BJ (cell line): ENCODE measurements at places on chromosomes 3 and 15. TPM values are rescaled to one million over a fixed set of nuclear protein-coding genes. Genes with fewer than 3 reads are reported as not detected.

GRCh38 chr15:46461416-46461815 lies 826.6 kb downstream of the SQOR start:
- DNase-seq: no peak

- DNase-seq: no peak
Measured at GRCh38 chr3:79820089-79820488, 52.3 kb upstream of the ROBO1 start.

The SLC22A13 gene
- polyA plus RNA-seq: 0.13 and 0.15 TPM in 2 replicates

The SEMA3F gene
- polyA plus RNA-seq: 7.4 and 11.4 TPM in 2 replicates

The XIRP1 gene
- polyA plus RNA-seq: 0.04 and 0.05 TPM in 2 replicates

DNA sequence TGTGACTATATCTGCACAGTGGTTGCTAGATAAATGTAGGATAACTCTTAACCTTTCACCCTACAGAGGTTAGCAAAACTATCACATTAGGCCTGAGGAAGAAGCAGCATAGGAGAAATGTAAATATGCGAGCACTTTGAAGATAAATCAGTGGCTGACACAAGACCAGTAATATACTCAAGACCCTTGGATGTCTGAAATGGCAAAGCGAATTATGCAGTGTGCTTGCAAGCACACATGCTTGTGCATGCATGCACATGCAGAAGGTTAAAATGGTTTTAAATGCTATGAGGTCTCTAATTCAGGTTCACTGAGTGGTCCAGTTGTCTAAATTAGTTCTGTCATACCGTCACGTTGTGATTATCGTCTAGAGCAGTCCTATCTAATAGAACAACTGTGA lies 13.6 kb upstream of the UTS2B start:
- DNase-seq: no peak

GRCh38 chr3:15498431-15499214 lies 22.9 kb downstream of the COLQ start:
- no peak for DNase-seq

DNA sequence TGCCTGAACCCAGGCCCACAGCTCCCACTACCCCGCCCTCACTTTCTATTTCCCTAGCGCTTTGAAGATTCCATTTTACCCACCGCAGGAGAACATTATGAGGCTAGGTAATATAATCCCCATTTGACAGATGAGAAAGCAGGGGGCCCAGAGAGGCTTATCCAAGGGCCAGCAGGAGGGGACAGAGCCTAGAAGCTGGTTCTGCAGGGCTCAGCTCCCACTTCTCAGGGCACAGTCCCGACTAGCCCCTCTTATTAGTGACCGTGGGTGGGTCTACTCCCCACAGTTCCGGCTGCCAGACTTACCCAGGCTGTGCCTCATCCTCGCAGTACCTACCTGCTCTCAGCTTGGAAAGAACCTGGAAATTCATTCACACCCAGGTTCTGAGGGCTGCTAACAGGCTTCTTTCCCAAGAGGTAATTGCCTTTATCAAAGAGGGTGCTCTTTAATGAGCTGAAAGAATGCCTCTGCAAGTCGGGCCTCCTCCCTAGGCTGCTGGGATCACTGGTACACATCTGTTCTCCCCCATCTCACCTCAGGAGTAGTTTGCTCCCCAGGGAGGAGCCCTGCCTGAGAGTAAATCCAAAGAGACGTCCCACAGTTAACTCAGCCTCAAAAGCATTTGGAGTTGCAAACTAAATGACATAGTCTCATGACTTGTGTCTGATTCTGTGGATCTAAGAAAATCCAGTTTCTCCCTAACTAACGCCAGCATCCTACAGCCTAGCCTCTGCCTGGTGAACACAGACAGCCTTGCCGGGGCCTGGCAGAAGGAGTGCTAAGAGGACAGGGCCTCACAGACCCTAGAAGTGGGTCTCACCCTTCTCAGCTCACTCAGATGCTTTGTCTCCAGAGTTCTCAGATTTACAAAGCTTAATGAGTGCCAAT lies 125.0 kb downstream of the CHSY1 start:
- no peak for DNase-seq

- no peak for DNase-seq
Measured at GRCh38 chr3:33718595-33718907, 497 bp upstream of the CLASP2 start.

DNA sequence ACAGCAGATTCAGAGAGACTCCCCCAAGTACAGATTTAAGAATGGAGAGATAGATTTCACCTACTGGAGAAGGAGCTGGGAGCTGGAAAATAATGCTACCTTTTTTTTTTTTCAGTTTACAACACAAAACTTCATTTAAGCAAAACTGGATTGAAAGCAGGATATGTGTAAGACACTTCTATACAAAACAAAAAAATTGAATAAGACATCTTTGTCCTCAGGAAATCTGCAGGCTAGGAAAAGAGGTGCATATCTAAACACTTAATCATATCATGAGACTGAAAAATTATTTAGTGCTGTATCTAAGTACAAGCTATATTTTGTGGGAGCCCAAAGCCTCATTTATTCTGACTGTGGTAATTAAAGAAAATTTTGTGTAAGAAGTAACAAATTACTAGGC lies 516.1 kb downstream of the ZIC1 start:
- no peak for DNase-seq

- no peak for DNase-seq
Measured at GRCh38 chr15:74928771-74929198, 9.1 kb downstream of the COX5A start.

The HGD gene
- polyA plus RNA-seq: 0.11 and 0.15 TPM in 2 replicates

DNA sequence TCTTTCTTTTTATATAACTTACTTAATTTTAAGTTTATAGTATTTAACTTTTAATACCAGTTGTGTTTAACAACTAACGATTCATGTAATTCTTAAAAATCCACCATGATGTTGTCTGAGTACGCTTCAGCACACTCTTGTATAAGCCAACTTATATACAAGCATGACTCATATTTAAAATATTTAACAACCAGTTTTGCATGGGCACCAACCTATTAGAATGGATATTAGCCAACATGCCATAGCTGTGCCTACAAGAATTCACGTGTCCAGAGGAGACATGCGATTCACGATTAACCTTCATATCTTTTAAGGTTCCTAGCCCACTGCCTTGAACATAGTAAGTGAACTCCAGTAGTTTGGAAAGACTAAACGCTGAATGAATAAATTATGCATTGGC lies 1023.2 kb downstream of the TBL1XR1 start:
- DNase-seq: no peak

GRCh38 chr15:63915209-63915872 lies 81.6 kb upstream of the HERC1 start:
- no peak for DNase-seq

- DNase-seq: no peak
Measured at GRCh38 chr3:17974206-17974841, 231.9 kb upstream of the TBC1D5 start.

- DNase-seq: no peak
Measured at GRCh38 chr15:52336529-52336928, 40.9 kb upstream of the MYO5C start.

The GABRR3 gene
- polyA plus RNA-seq: not detected in 2 replicates

GRCh38 chr3:123412076-123412475 lies 36.8 kb downstream of the ADCY5 start:
- no peak for DNase-seq

The TCTA gene
- polyA plus RNA-seq: 43.3 and 57.2 TPM in 2 replicates

- DNase-seq: no peak
Measured at GRCh38 chr15:41605566-41605965, 46.6 kb downstream of the TYRO3 start.

- no peak for DNase-seq
Measured at GRCh38 chr15:66619152-66619903, 53.5 kb upstream of the LCTL start.

GRCh38 chr15:65307978-65308377 lies 3.5 kb downstream of the RNU5B-1 start:
- DNase-seq: no peak

DNA sequence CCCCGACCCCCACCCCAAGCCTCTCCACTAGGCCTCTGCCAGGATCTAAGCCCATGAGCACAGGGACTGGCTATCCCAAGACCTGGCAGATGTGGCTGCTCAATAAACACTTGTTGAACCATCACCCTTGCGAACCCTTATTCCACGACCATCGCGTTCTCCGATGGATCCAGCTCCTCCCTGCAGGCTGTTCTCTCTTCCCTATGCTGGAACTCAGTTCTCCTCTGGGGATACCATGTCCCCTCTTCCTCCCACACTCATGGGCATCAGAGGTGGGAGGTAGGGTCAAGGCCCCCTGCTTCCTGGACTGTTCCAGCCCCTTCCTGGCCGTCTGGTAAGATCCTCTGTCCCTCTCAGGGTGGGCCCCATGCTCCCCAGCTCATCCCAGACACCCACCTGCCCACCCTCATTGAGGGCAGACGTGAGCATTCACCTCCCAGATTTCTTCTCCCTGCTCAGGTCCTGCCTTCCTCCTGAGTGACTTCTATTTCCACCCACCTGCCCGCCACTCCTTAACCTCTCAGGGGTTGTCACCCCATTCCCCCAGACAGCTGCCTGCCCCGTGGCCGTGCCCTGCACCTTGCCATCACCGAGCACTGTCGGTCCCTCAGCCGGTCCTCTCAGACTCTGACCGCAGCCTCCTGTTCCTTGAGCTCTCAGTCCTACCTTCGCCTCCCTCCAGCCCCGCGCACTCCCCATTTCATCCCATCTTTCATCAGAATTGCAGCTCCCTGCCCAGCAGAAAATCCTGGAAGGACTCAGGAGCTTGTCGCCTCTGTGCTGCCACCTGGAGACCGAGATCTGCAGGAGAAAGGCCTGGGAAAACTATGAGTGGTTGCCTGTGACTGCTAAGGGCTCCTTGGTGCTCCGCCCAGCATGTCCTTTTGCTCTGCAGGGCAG lies 42.0 kb downstream of the PML start:
- no peak for DNase-seq

The SLC2A2 gene
- not detected in 2 replicates for polyA plus RNA-seq

GRCh38 chr15:101251830-101252820 lies at the start of gene CHSY1:
TSS of gene CHSY1 (minus strand) at chr15:101252048. CDS start at chr15:101251456, 592 bp downstream.
- DNase-seq: peak; percentile 58

GRCh38 chr3:195129644-195130492 lies 141.1 kb downstream of the XXYLT1 start:
- DNase-seq: no peak

The CCDC191 gene
- polyA plus RNA-seq: 1.3 and 1.9 TPM in 2 replicates

The C3orf85 gene
- not detected in 2 replicates for polyA plus RNA-seq

DNA sequence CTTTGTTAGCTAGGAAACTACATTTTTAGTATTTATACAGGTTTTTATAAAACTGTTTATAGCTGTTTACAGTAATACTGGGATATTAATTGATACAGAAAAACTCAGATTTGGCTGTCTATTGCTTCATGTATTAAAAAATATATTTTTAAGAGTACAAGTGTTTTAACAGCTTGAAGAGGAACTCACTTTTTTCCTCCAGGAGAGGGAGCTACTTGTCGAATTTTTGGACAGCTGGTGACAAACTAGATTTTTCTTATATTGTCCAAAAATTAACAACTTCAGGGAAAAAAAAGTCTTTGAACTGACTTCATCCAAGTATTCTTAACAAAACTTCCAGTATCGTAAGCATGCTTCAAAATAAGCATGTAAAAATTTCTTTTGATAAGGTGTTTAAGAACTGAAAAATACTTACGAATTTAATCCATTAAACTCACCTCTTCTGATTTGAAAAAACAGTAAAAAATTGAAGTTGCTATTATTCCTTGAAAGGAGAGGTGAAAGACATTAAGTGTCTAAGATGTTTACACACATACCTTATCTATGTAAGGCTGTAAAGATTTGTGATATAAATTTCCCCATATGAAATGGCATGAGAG lies 4.0 kb downstream of the DIPK2A start:
- DNase-seq: no peak

- no peak for DNase-seq
Measured at GRCh38 chr3:186382217-186382885, 20.3 kb upstream of the DGKG start.

DNA sequence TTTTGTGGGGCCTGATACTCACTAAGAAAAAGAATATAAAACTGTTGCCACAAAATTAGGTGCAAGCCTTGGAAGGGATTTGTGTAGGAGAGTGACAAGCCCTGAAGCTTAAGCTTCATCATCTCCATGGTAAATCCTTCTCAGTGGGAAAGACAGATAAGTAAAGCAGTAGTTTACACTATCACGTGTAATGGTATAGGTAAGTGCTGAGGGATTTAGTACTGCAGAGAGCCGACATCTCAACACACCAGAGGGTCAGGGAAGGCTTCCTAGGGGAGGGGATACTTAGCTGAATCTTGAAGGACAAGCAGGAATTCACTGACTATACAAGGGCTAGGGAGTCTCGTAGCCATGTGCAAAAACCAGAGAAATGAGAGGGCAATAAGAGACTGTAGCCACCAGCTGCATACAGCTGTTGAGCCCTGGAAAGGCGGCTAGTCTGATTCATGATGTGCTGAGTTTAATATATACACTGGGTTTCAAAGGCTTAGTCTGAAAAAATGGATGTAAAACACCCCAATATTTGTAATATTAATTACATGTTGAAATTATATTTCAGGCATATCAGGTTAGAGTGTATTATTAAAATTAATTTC lies 11.1 kb downstream of the SLC24A1 start:
- no peak for DNase-seq

- DNase-seq: no peak
Measured at GRCh38 chr3:155690921-155691320, 54.0 kb downstream of the PLCH1 start.

The MGLL gene
- polyA plus RNA-seq: 67.1 and 108 TPM in 2 replicates

GRCh38 chr3:158602227-158602626 lies 31.2 kb downstream of the MLF1 start:
- no peak for DNase-seq

The SRGAP3 gene
- polyA plus RNA-seq: 0.65 and 0.75 TPM in 2 replicates

DNA sequence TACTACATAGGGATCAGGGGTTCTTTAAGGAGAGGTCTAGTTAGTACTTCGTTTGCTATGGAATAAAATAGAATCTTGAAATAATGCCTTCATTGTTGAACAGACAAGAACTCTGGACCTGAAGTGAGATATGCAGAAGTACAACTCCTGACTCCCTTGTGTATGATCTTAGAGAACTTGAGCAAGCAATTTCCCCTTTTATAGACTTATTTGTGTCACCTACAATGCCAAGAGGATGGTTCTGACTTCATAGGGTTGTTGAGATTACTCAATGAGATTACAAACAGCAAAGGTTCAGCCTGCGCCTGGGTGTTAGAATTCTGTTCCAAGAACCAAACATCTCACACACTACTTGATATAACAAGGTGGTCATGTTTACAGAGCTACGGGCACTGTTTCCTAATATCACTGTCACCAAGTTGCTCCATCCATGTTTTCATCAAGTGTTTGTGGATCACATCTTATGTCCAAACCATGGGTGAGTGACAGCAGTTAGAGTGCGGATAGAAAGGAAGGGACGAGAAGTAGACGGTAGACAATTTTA lies 76.7 kb upstream of the ADAMTS9 start:
- DNase-seq: no peak

- no peak for DNase-seq
Measured at GRCh38 chr3:19457449-19457848, 309.1 kb downstream of the KCNH8 start.
